ENCODE measurements at places on chromosomes 1 and 21. TPM values are rescaled to one million over a fixed set of nuclear protein-coding genes. Genes with fewer than 3 reads are reported as not detected.
A peak's percentile ranks its signal among the peaks of the same experiment; 100 is the strongest.

DNA sequence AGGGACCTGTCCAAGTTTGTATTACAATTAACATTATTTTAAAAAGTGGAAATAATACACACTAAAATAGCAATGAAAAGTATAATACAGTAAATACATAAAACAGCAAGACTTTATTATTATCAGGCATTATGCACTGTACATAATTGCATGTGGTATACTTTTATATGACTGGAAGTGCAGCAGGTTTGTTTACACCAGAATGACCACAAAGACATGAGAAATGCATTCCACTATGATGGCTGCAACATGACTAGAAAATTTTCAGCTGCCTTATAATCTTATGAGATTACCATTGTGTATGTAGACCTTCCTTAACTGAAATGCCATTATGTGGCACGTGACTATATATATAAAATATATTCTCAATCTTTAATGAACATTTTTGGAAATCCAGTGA, 1699.6 kb downstream of the KCNT2 start:
- no peak for DNase-seq

OR2M3 gene
- total RNA-seq: not detected

DNA sequence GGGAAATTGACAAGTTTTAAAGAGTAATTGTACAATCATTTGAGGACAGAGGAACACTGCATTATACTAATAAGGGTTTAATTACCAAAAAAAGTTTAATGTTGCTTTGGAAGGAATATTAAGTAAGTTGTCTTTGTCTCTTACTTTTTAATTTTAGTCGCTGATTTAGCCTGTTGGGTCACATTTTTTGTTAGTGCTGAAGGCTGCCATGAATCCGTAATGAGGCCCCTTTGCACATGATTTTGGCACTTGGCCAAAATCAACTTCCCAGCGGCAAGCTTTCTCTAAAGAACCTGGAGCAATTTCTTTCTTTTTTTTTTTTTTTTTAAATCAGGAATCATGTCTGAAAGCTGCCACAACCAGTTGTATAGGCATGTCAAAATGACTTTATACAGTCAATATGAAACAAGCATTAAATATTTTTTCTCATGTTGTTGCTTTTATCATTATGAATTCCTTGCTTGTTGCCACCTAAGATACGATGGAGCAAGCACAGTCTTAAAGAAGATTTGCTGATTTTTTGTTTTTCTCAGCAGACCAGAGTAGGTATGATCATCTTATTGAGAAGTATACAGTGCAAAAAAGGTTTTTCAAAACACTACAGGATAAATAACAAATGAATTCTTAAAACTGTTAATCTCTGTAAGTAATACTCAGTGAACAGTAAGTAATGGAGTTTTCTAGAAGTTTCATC, 690.4 kb downstream of the USP25 start:
- DNase-seq: peak; percentile 14

DNA sequence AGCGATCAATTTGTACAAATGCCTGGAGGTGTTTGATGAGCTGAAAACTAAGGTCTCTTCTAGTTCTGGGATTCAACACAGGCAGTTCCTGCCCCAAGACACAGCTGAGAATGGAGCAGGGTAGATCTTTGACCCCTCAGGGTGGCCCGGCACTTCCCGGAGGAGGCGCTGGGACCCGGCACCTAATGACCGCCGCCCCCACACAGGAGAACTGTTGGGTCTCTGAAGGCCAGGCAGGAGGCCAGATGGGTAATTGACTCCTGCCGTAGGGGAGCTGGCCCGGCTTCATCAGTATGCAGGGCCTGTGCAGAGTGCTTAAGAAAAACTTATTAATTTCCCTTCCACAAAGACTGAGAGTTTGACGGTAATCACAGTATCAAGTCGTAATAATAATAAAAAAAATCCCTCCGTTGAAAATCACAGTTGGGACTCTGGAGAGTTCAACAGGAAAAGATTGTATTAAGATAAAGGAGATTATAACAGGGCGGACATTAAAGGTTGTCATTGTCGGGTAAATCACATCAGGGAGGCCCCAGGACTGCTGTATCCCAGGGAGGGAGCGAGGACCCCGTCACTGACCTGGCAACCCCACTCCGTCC, 51.7 kb downstream of the UBIAD1 start:
- DNase-seq: no peak

DNA sequence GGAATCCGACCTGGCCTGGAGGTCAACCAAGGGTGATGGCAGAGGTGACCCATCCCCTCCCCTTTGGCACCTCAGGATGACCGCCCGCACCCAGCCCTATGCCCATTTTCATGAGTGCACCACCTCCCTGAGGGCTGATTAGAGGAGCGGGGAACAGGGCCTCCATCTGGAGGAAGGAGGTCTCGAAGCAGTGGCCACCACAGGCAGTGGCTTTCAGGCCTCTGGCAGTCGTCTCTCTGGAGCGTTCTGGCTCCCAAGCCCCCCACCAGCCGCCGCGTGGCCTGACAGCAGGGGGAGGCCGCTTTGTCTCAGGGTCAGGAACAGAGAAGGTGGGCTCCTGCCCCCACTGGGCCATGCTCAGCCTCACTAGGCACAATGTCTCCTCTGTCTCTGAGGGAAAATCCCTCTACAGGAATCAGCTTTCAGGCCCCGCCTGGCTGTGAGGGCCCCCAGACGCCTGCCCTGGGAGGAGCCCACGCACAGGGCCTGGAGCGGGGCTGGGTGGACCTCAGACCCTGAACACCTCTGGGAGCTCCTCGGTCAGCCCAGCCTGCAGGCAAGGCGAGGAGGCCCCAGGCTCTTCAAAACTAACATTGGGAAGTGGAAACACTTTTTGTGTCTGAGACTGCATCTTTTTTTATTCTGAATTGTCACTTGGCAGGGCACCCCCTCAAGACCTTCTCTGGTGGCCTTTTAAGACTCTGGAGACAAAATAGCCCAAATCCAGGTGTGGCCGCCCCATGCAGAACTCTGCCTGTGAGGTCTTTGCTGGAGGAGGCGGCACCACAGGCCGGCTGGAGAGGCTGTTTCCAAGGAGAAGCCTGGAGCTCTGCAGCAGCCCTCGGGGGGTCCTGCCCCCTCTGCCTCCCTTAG, 127.7 kb upstream of the ARHGEF16 start:
- no peak for DNase-seq

LCE1E gene
- total RNA-seq: not detected

- DNase-seq: no peak
These were observed 6.5 kb downstream of the URB1 start for GRCh38 chr21:32386195-32386870.

DNA sequence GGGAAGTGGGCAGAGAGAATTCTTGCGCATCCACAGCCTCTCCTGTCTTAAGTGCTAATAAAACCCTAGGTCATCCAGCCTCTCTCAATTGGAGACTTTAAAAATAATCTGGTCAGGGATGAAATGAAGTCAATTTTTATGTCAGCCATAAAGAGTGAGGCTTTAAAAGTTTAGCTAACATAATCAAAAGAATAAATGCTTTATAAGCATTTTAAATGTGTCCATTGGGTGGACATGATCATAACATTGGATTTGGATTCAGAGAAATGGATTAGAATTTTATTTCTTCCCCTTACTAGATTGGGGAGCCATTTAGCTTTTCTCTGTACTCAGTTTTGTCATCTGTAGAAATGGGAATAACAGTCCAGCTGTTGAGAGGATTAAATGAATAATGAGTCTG, 55.5 kb downstream of the PGM1 start:
- no peak for DNase-seq

- no peak for DNase-seq
These were observed 116.2 kb upstream of the KCNK2 start for GRCh38 chr1:214966346-214966745.

DNA sequence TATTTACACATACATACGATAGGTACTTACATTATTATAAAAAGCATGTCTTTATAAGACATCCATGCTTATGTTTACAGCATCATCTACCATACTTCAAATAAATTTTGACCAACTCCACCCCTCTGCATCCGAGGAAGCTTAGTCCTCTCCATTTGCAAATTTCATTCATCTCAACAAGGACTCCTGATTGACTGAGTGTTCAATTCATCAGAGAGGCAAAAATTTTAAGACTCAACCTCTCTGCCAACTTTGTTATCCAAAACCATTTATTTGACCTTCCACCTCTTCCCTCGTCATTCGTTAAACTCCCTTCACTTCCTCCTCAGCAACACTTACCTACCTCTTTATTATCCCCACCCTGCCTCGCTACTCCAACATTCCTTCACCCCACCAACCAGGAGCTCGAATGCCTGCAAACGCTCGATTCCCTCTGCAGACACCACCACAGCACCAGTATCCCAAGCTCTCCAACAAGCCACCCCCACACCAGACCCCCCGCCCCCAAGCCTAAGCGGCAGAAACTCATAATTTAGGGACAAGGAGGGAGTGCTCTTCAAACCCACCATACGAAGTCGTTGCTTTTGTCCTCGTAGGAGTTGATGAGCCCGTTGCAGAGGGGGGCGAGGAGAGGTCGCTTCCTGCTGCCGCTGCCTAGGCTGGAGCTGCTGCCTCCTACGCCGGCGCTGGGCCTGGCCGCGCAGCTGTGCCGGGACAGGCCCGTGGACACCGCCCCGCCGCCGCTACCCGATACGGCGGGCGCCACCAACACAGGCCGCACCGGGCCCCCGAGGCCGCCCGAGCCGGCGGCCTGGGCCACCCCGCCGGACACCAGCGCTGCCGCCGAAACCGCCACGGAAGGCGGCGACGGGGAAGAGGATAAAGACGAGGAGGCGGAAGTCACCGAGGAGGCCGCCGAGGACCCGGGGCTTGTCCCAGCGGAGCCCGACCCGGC, 803 bp downstream of the COP1 start:
- DNase-seq: peak; percentile 51

DNA sequence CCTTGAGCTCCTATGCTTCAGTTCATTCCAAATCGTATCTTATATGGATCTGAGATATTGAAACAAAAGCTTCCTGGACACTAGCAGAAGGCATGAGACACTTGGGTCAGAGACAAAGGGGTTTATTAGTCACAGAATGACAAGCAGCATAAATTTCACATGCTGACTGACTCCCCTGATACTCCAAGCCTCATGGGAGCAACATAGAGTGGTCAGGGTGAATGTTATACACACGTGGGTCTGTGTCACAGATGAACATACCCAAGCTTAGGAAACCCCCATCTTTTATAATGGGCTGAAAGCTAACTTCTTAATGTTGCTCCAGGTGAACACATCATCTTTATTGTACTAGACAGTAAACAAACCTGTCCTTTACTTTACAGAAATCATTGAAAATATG, 599.9 kb upstream of the RGS18 start:
- no peak for DNase-seq

CFHR4 gene
- 0.87 TPM for total RNA-seq

Measured in endothelial cell (in vitro differentiated cells).